ENCODE measurements at places on chromosomes 12 and 14.

DNA sequence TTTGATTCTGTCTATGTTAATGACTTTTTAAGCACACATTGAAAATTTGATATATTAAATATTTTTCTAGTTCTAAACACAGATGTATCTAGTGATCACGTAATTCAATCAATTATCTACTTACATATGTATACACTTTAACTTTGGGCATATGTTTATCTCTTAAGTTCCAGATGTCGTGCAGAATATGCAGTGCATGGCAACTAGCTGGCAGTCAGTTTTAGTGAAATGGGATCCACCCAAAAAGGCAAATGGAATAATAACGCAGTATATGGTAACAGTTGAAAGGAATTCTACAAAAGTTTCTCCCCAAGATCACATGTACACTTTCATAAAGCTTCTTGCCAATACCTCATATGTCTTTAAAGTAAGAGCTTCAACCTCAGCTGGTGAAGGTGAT lies 105.3 kb downstream of the PTPRQ start:
- no peak for DNase-seq

DNA sequence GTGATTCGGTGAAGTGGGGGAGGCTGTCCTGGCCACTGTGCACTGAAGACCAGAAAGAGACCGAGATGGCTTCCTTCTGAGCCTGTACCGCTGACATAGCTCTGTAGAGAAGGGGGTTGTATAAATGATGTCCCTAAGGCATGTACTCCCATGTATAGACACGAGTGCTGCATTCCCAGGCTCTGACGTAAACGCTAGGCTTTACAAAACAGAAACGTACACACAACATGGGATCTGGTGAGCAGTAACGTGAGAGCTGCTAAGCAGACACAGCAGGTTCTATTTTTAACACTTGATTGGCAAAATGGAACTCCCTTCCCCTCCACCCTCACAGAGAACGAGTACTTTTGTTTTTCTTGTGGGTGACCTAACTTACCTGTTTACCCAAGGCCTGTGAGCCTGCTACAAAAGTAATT lies 35.9 kb downstream of the ACADS start:
- peak; percentile 48 for DNase-seq

- DNase-seq: no peak
These were observed 298.6 kb upstream of the PPFIA2 start for GRCh38 chr12:82057770-82058169.

GRCh38 chr12:55925870-55926737 lies 1.6 kb downstream of the PYM1 start:
- DNase-seq: no peak

GRCh38 chr14:70006699-70007098 lies 127.5 kb downstream of the SMOC1 start:
- no peak for DNase-seq

DNA sequence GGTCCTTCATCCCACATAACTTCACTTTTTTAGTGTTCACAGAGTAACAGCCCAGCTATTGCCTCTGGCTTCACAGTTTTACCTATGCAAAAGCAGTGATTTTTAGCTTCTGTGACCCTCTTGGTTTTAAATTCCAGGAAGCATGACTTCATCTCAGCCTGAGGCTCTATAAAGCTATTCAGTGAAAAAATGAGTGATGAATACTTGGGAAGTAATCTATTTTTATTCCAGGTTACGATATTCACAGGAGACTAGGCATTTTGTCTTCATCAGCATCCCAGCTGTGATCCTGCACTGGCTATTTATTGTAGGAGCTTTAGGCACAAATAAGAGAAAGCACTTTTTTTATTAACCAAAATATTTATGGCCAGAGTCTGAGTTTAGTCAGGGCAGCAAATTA lies 164.8 kb downstream of the SNAPC1 start:
- DNase-seq: no peak

DNA sequence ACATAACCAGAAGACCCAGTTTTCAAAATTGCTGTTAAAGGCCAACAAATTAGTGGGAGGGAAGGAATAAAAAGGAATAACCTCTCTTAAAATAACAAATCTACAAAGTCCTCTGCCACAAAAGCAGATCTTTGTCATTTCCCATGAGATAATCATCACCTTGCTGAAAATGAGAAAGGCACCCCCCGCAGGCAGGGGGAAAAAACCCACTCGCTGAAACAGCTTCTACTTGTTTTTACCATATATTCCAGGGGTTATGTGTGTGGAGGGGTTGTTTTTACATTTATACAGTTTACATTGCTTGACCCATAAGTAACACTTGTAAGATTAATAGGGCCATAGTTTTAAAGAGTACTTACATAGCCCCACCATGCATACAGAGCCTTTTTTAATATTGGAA lies 131.0 kb downstream of the PRICKLE1 start:
- no peak for DNase-seq

DNA sequence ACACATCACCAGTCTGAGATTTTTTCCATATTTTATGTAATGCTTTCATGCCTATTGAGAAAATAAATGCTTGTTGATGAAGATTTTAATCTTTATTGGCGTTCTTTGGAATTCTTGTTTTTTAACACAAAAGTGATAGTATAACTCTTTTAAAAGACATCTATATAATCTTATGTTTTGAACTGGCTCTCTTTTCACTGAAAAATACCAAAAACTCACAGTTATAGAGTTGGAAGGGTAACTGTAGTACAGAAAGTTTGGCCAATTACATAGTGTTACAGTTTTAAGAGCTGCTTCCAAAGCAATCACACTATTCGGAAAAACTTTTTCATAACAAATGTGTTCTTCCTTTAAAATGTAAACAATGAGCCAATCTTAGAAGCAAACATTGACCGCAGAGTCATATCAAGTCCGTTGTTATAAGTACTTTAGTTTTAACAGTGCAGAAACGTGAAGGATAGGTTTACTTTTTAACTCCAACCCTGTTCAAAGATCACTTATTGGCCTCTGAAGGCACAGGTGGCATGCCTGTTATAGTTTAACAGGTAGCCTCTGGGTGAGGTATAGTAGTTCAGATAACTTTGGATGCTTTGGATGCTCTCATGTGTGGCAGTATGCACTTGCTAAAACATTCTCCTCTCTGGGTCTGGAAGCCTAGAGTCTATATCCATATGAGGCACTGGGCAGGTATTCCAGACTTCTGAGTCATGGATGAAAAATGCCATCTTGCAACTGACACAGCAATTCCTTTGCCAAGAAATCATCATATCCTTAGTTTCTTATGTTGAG lies 12.1 kb upstream of the NTN4 start:
- DNase-seq: no peak

DNA sequence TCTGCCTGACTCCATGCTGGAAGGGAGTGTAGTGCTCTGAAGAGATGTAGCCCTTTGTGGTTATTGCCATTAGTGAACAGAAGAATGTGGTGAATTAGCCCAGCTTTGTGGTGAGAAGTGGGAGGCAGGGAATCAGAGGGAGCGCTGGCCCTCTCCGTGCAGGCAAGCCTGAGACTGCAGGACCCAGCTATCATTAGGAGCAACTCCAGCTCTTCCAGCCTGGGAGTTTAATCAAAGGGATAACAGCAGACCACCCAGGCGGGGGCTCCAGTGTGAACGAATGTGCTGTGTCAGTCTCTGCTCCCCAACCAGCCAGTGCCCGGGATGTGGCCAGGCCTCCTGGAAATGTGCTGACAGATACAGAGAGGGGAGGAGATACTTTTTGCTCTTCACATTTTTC lies 142.7 kb downstream of the TTLL5 start:
- peak; percentile 48 for DNase-seq

DNA sequence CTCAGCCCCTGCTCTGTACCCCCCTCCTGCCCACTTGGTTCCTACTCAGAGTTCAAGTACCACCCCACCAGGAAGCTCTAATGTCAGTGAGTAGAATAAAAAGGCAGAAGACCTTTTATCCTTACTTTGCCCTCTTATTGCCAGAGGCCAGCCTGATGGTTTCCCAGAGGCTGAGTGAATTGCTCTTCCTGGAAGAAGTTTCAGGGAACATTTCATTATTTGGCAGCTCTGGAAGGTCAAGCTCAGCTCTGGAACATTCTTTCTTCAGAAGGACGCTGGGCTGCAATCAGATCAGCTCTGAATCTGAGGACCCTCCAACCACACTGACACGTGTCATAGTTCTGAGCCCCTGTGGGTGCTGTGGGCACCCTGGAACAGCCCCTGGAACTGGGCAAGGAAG lies 188.9 kb downstream of the ETV6 start:
- no peak for DNase-seq

GRCh38 chr14:39266525-39266870 lies 32.8 kb downstream of the MIA2 start:
- no peak for DNase-seq

DNA sequence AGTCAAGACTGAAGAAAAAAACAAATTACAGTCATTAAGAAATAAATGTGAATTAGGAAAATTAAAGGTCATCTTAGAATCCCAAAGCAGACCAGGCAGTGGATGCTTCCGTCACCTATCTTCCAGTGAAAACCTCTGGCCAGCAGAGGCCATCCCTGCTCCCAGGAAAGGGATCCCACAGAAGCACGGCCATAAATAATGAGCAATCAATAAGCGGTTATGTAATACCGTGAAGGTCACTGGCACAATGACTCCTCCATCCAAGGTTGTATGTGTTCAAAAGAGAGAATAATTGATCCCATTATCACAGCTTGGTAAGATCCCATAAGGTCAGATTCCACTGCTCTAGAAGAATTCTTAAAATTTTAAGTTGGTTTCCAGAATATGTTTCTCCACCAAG lies 85.7 kb downstream of the PPP2R5E start:
- no peak for DNase-seq

GRCh38 chr14:60151715-60152114 lies 13.5 kb downstream of the DHRS7 start:
- DNase-seq: peak; percentile 35

- DNase-seq: no peak
These were observed 66.8 kb downstream of the MOK start for GRCh38 chr14:102238131-102238530.

DNA sequence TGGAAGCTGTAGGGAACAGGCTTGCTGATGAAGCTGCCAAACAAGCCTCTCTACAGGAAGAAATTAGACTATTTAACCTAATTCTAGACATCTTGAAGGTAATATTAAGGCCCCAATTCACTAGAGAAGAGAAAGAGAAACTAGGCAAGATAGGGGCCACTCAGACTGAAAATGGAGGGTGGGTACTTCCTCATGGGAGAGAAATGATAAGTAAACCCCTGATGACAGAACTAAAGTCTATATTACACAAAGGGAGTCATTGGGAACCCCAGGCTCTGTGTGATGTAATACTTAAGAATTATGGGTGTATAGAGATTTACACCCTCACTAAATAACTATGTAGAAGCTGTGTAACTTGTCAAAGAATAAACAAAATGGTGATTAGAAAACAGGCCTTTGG lies 64.3 kb downstream of the APOBEC1 start:
- DNase-seq: no peak

DNA sequence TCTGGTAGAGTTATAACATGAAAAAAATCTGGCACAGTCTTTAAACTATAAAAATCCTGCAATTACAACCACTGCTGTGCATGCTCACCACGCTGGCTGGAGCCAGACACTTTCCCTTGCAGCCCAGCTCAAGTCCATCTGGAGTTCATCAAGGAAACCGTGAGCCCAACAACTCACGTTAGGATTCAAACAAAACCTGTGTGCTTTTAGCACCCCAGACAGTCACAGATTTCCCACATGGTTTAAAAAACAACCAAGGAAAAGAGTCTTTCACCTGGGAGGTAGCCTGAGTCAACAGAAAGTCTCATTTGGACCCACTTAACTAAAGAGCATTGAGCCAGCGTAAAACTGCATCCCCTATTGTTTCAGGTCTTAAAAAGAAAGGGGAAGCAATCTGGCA lies 4.7 kb downstream of the LRIG3 start:
- DNase-seq: peak; percentile 62

- DNase-seq: no peak
These were observed 29.8 kb upstream of the RIMBP2 start for GRCh38 chr12:130745921-130746320.

- DNase-seq: no peak
These were observed 51.2 kb downstream of the TESPA1 start for GRCh38 chr12:54933376-54933775.

DNA sequence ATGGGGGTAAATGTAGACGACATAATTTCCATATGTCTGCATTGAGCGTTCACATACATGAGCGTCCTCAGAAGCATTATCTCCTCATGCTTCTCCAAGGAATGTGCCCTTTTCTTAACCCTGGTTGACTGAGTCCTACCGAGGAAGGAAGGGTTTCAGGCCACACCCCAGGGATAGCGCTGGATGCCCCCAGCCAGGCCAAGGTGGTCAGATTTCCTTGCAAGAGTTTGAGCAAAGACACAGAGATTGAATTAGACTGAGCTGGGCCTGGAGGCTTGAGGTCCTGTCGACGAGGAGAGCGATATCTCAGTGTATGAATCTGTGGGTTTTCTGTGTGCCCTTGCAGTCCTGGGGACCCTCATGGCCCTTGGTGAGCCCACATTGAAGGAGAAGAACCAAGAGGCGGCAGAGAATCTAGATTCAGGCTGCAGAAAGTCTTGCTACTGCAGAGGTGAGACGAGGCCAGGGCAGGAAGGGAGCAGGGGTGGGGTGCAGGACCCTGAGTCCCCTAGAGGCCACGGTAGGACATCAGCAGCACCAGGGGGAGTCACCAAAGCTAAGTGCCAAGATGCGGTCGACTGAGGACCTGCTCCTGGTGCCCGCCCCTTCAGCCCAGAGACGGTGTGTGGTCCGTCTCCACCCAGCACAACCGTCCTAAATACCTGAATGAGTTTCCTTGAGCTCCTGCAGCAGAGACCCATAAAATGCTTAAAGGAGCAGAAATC lies 94.7 kb upstream of the DIO3 start:
- DNase-seq: no peak

DNA sequence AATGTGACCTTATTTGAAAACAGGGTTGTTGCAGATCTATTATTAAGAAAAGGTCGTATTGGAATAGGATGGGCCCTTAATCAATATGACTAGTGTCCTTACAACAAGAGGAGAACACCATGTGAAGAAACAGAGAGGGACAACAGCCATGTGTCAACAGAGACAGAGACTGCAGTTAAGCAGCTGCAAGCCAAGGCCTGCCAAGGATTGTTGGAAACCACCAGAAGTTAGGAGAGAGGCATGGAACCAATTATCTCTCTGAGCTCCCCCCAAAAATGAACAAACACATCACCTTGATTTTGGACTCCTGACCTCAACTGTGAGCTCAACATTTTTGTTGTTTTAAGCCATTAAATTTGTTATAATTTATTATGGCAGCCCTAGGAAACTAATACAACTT lies 214.6 kb upstream of the PRKD1 start:
- DNase-seq: no peak
